ENCODE measurements at places on chromosomes 3 and 15.
A peak's percentile ranks its signal among the peaks of the same experiment; 100 is the strongest.

DNA sequence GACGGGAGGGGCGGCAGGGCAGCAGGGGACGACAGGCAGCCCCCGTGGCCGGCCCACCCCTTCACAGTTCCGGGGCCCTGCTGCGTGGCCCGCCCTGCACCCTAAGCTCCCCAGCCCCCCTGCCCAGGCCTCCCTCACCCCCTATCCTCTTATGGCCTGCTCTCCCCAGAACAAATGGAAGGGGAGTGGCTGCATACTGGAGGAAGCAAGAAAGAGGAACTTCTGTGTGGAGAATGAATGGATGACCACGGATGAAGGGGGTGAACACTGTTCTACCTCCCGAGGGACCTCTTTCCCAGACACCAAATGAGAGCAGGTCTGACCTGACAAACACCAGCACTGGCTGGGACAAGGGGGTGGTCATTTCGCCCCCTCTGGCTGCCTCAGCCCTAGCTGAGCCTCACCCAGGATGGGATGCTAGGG is 25.0 kb downstream of the SEC61A1 start:
- peaks cover 9% of the 10 kb centered on the region for H3K36me3 ChIP-seq
- DNase-seq, result peak; percentile 60
- H3K27ac ChIP-seq, result no peak overlapping the region
- peaks cover 26% of the 10 kb centered on the region for H3K4me1 ChIP-seq

GRCh38 chr15:93855181-93855826 is 376.1 kb upstream of the MCTP2 start:
- no peaks in the 10 kb centered on the region for H3K36me3 ChIP-seq
- no peak for DNase-seq
- no peaks in the 10 kb centered on the region for H3K4me1 ChIP-seq

DNA sequence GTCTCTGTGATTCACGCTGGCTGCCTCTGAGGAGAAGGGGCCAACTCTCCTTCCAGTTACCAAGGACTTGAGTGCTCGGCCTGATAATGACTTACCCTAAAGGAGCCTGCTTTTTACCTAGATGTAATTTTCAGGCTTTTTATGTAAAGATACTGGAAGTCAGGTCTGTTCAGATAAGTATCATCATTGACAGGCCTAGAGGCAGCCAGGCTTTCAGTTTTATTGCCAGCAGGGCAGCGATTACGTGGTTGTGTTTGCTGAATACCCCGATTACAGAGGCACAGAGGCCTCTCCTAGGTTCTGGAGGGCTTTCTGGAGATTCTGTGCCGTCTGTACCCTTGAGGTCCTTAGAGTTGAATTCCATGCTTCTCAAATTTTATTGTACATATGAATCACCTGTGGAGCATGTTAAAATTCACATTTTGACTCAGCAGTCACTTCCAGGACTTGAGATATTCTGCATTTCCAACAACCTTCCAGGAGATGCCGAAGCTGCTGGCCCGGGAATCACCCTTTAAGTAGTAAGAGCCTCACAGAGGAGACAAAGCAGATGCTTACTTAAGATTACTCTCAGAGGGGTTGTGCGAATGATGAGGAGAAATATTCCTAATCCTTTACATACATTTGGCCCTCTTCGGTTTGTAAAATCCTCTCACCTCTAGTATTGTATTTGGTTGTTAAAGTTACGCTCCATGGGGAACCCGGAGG is 160.1 kb upstream of the BHLHE40 start:
- H3K36me3 ChIP-seq, result peaks cover 27% of the 10 kb centered on the region
- peaks cover 4% of the 10 kb centered on the region for H3K4me1 ChIP-seq
- no peak for DNase-seq
- no peak overlapping the region for H3K27ac ChIP-seq
- H3K27me3 ChIP-seq, result no peaks in the 10 kb centered on the region
- H3K4me3 ChIP-seq, result no peak overlapping the region

DNA sequence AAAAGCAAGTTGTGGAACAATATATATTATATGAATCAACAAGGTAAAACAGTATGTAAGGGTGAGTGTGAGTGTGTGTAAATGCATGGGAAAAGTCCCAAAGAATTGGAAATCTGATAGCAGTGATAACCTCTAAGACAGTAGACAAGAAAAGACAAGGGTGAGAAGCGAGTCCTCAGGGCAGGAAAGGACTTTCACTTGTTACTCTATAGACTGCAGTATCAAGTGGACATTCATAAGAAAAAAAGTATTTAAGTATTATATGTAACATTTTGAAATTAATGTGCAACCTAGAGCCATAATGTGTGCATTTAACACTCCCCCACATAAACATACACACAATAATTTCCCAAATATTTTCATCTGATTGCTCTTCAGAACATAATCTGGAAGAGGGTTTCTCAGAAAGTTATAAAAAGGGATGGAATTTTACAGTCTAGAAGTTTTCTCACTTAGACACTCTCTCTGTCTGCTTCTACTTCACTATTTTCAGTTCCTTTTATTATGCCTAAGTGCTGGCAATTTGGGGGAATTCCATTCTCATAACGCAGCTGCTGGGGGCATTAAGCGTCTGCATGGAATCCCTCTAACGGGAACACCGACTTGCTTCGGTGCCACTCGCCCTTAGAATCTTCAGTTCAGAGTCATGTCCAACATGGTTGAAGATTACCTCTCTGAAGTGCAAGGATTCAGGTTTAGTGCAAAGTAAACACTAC is 50.0 kb upstream of the CDIN1 start:
- no peaks in the 10 kb centered on the region for H3K27me3 ChIP-seq
- H3K27ac ChIP-seq, result no peak overlapping the region
- DNase-seq, result no peak

GRCh38 chr15:91136386-91136923 is 36.4 kb downstream of the SV2B start:
- H3K36me3 ChIP-seq, result no peaks in the 10 kb centered on the region
- no peak overlapping the region for H3K27ac ChIP-seq
- no peaks in the 10 kb centered on the region for H3K4me1 ChIP-seq
- no peaks in the 10 kb centered on the region for H3K27me3 ChIP-seq
- no peak overlapping the region for H3K4me3 ChIP-seq
- DNase-seq, result no peak

DNA sequence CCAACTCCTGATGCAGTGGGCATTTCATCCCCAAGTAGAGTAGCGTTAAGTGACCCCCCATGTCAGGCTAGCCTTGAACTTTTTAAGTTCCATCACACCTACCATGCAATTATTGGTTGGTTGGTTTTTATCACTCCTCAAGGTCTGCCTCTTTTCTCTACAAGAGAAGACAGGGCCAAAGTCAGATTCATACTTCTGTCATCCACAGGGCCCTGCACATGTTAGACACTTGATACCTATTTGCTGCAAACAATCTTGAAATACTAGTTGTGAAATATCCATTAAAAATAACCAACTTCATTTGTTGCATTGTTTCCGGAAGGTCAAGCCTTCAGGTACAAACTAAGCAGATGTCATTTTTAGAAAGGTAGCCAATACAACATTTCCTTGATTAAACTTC is 1.2 kb downstream of the CMSS1 start:
- no peak for DNase-seq
- H3K27ac ChIP-seq, result no peak overlapping the region
- H3K36me3 ChIP-seq, result no peaks in the 10 kb centered on the region
- H3K4me1 ChIP-seq, result peaks cover 12% of the 10 kb centered on the region
- peak overlapping the region; percentile 72 for H3K4me3 ChIP-seq

- no peak for DNase-seq
- no peaks in the 10 kb centered on the region for H3K36me3 ChIP-seq
- no peaks in the 10 kb centered on the region for H3K27me3 ChIP-seq
- no peaks in the 10 kb centered on the region for H3K4me1 ChIP-seq
- H3K27ac ChIP-seq, result no peak overlapping the region
Measured at GRCh38 chr3:182241766-182242488, 530.2 kb downstream of the SOX2 start.

DNA sequence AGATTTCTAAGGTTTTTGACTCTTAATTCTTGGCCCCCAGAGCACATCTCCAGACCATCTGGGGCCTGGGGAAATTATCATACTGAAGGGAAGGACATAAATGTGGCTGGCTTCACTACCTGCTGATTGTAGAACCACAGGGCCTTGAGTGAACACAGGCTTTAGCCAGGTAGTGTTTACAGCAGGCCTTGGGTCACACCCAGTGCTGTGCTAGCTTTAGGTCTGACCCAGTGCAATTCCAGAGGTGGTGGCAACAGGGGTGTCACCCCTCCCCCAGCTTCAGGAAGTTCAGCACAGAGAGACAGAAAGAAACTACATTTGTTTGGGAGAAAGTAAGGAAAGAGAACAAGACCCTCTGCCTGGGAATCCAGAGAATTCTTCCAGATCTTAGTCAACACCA is 24.1 kb downstream of the PDCD10 start:
- DNase-seq, result no peak
- H3K4me3 ChIP-seq, result no peak overlapping the region
- H3K27ac ChIP-seq, result no peak overlapping the region
- H3K4me1 ChIP-seq, result no peaks in the 10 kb centered on the region
- no peaks in the 10 kb centered on the region for H3K27me3 ChIP-seq

DNA sequence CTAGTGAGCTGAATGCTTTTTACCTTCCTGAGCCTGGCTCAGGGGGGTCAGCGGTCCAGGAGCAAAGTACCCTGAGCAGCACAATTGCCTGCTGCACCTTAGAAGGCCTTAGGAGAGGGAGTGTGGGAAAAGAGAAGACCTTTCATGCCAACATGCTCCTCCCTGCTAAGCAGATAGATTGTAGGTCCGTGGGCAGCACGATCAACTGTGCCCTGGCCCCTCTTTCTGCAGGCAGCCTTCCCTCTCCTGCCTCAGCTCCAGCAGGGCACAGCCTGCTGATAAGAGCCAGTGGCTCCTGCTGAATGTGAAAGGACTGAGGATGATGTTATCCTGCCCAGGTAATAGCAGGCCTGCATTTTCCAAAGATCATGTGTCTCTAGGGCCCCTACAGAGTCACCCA is 4.1 kb downstream of the CORO2B start:
- no peaks in the 10 kb centered on the region for H3K27me3 ChIP-seq
- peaks cover 3% of the 10 kb centered on the region for H3K4me1 ChIP-seq
- H3K4me3 ChIP-seq, result no peak overlapping the region
- H3K27ac ChIP-seq, result no peak overlapping the region
- DNase-seq, result no peak

DNA sequence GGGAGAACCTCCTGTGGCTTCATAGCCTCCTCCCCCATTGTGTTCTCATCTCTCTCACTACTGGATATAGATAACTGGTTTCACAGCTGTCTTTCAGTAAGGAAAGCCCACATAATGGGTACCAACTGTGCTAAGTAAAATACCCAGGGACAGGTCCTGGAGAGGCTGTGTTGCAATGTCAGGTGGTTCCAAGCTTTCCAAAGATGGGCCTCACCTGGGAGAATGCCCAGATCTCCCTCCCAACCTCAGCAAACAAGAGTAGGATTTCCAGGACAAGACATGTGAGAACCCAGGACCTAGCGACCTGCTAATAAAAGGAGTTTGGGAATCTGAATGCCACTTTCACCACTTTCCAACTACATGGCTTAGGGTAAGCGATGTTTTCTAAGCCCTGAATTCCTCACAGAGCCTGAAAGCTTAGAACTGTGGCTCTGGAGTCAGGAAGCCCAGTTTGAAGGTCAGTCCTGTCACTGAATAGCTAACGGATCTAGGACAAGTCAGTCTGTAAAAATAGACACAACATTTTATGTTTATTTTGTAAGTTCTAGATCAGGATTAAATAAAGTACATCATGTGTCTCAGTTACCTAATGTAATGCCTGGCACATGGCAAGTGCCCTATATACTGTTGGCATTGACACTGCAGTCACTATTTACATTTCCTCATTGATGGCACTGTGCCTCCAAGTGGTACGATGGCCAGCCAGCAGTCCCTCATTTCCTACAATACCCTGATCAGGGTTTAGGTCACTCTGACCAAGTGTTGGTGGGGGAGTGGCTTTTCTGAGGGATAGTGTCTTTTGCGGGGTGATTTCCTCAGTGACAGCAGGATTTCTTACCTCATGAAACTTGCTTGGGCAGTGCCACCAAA is 11.9 kb downstream of the CERS3 start:
- no peak for DNase-seq
- no peaks in the 10 kb centered on the region for H3K4me1 ChIP-seq
- no peaks in the 10 kb centered on the region for H3K27me3 ChIP-seq
- H3K4me3 ChIP-seq, result no peak overlapping the region

DNA sequence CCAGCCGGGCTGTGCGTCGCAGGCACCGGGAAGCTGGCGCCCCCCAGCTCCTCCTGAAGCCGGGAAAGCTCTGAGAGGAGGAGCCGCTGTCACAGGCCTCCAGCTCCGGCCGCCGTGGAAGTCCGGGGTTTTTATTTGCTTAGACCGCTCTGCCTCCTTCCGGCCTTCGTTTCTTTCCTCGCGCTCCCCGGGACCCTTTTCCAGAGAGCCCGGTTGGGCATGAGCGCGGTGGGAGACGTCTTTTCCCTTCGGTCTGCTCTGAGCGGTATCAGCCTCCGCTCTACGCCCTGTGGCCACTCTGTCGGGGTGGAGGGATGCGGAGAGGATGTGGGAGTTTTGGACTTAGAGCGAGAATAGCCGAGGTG is 559 bp downstream of the SENP5 start:
- DNase-seq, result no peak
- H3K27ac ChIP-seq, result peak overlapping the region; percentile 96
- H3K27me3 ChIP-seq, result no peaks in the 10 kb centered on the region
- H3K4me3 ChIP-seq, result peak overlapping the region; percentile 96
- H3K36me3 ChIP-seq, result peaks cover 12% of the 10 kb centered on the region

DNA sequence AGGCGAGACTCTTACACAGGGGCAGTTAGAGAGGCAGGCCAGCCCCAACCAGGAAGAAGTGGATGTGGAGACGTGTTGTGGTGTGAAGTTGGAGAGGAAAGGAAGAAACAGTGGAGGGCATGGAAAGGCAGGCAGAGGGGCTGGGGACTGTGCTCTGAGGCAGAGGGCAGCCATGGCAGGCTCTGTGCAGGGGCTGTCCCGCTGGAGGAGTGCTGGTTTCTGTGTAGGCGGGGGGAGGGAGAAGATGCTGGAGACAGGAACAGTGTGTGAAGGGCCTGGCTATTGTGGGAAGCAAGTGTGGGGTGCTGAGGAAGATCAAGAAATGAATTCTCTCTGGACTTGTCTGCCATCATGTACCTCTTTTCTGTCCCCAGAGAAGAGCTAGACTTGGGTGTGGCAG is 21.0 kb downstream of the SNAPC5 start:
- no peak for DNase-seq
- H3K36me3 ChIP-seq, result no peaks in the 10 kb centered on the region
- no peaks in the 10 kb centered on the region for H3K4me1 ChIP-seq
- no peak overlapping the region for H3K4me3 ChIP-seq

GRCh38 chr3:1955750-1956149 is 142.9 kb upstream of the CNTN4 start:
- no peak for DNase-seq
- no peak overlapping the region for H3K27ac ChIP-seq
- no peaks in the 10 kb centered on the region for H3K4me1 ChIP-seq
- no peaks in the 10 kb centered on the region for H3K27me3 ChIP-seq
- H3K4me3 ChIP-seq, result no peak overlapping the region

Data from upper lobe of right lung (tissue), 1 donor.